ENCODE measurements at places on chromosomes 7 and 10. TPM values are rescaled to one million over a fixed set of nuclear protein-coding genes. Genes with fewer than 3 reads are reported as not detected.

Gene SORCS1
- polyA plus RNA-seq = 10.7 TPM

DNA sequence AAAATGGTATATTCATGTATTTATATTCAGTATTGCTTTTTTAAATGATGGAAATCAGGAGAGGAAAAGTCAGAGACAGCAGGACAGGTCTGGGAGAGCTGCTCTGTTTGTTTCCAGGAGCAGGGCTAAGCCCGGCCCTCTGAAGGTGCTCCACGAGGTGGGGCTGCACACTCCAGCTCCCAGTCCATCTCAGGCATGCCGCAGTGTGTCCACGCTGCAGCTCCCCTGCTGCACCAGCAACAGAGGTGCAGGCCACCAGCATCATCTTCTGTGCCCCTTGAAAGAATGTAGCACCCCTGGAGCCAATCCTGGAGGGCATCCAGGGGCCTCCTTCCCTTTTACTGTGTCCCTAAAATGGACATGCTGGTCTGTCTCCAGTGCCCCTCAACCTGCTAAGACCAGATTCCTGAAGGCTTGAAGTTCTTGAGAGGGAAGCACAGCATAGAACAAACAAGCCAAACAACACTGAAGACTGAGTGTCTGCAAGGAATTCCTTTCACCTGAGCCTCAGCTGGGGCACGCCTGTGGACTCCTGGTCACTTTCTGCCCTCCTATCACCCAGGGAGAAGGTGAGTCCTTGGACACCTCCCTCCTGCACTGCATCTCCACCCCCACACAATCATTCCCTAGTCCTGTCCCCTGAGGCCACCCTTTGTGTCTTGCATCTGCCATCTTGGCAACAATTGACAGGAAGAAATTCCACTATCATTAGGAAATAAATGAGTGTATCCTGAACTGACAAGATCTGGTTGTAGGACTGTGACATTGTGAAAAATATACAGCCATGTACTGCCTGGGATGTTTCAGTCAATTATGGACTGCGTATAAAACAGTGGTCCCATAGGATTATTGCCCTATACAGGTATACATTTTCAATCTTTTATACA lies 100.5 kb downstream of the CXCL12 start:
- DNase-seq = no peak

Gene AGBL3
- polyA plus RNA-seq = 10.4 TPM

Gene TMEM213
- polyA plus RNA-seq = 39.7 TPM

Gene INTS1
- 94.7 TPM for polyA plus RNA-seq

GRCh38 chr10:111077479-111077784 lies 603 bp downstream of the ADRA2A start:
- no peak for DNase-seq

Gene CALML5
- polyA plus RNA-seq = not detected

Gene GPR26
- polyA plus RNA-seq = 0.03 TPM

DNA sequence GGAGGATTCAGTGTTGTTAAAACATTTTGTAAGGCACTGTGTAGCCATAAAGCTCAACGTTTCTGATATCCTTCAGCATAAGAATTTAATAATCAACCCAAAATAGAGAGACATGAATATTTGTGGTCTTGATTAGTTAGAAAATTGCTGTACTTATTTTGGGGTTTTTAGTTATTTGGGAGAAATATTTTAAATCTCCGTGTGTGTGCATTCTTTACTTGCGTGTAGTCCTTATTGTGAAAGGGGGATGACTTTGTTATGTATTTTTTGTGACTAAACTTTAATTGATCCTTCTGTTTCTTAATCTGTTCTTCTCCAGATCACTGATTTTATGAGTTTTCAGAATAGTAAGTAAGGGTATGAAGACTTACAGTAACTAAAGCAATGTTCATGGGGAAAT lies 81.2 kb downstream of the ZNRF2 start:
- no peak for DNase-seq

- no peak for DNase-seq
Measured at GRCh38 chr10:111972109-111972508, 211.5 kb downstream of the GPAM start.

Gene ZNF117
- 66.4 TPM for polyA plus RNA-seq

Gene PRSS2
- not detected for polyA plus RNA-seq

DNA sequence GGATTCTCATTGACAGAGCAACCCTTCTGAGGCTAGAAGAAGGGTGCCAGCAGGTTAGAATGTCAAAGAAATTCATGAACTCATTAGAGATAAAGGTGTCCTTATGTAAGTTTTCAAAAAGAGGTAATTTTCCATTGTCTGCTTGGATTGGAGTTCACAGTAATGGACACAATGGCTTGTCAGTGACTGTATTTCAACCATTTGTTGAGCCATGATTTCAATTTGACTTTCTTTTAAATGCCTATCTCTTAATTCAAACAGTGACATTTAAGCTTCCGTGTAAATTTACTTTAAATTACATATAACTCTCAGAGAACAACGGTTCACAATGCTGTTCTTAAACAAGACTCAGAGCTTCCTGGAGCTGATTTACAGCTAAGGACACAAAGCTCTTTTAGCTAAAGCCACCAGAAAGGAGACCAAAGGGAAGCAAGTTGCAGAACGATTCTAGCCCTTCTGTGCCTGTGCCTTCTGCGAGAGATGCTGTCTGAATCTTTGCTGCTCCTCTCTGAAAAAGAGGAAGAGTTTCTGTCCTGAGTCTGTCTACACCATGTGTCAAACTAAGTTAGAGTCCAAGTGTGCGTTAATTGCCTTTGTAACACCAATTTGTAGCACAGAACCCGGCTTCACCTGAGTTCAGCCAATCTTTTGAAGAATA lies 42.2 kb upstream of the PFKP start:
- DNase-seq = no peak

All from renal cortex interstitium (tissue), 15 donors.